ENCODE measurements at places on chromosomes 5 and 9.
A peak's percentile ranks its signal among the peaks of the same experiment; 100 is the strongest.

- DNase-seq, result no peak
Measured at GRCh38 chr9:105168870-105169319, 75.6 kb upstream of the SLC44A1 start.

GRCh38 chr9:98450496-98450895 lies 195.0 kb upstream of the TBC1D2 start:
- DNase-seq, result no peak

- peak; percentile 81 for DNase-seq
Measured at GRCh38 chr5:102341681-102342288, 45.7 kb upstream of the SLCO4C1 start.

DNA sequence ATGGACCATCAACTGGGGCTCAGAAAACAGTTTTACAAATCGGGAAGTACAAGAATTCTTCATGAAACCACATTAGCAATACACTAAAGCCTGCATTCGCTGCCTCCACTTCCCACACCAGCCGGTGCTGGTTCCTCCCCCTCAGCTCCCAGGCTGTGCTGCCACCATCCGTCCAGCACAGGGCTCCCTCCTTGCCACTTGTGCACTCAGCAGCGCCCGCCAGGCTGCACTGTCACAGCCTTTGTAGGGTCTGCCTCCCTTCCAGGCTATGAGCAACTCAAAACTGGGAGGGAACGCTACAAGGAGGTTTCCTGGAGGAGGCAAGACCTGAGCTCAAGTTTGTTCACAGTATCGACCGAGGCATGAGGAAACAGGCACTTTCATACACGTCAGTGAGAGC lies 7.7 kb downstream of the MAPK9 start:
- DNase-seq, result no peak

DNA sequence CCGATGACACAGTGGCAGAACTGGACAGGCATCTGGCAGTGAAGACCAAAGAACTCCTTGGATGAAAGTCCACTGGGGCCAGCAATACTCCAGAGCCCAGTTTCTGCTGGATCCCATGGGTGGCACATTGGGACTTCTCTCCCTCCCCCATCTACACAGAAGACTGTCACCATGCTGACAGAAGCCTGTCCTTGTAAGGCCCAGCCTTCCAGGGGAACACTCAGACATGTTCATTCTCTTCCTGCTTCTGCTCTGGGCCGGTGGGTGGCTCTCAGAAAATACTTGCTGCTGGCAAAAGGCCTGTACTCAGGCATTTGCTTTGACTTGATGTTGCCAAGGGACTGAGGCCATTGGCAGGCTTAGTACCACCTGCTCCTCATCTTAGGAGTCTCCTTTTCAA lies 48.3 kb upstream of the PTGS1 start:
- DNase-seq, result no peak

GRCh38 chr5:6000867-6001266 lies 377.5 kb downstream of the MED10 start:
- DNase-seq, result no peak

- DNase-seq, result no peak
Measured at GRCh38 chr5:90982576-90982975, 400.5 kb downstream of the ARRDC3 start.

DNA sequence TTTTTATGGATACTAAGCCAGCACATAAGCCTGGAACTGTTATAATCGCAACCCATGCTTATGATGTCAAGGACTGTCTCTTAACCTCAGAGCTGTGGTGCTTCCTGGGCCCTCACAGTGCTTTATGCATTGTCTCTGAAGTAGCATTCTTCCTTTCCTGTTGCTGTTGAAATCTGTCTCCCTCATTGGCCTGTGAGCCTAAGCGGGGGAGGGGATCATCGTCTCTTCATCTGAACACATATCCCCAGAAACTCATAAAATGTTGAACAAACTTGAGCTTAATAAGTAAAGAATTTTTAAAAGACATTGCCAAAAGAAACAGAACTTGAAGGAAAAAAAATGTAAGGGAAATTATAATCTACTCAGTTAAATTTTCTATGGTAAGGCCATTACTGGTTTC lies 80.3 kb downstream of the SGCD start:
- no peak for DNase-seq

DNA sequence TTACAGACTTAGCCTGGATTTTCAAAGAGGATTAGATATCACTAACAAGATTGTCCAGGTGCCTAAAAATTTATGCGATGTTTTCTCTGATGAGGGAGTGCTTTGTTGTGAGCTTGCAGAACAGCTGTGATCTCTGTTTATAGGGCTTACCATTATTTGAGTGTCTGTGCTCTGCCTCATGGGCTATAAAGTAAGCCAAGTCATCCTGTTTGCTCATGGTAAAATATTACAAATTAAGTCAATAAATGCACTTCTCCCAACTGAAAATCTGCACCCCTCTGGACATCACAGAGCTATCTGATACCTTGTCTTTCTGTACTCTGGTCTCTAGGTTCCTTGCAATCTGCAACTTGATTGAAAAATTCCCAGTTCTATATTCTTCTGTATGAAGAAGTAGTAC lies 293.4 kb upstream of the ACTBL2 start:
- no peak for DNase-seq

DNA sequence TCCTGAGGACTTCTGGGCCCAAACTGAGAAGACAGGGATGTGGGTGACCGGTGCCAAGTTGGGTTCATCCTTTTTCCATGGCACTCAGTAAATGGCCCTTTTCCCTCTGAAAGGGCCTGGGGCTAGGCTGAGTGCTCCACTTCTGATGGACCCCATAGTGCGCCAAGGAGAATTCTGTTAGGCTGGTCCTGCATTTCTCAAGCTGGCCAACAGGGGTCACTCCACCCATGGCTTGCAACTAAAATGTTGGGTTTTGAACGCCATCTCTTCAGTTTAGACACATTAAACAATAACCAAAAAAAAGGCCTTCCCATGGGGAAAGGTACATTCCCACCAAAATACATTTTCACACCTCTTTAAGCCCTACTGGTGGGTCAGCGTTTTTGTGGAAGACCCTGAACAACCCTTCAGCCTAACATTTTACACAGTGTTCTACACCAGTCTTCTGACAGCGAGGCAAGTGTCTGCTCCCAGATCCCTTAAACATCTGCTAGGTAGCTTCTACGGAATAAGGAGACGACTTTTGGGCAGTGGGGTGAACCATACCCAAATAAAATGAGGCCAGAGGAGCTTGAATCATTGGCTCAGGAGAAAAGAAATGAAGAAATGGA lies 27.3 kb downstream of the CNTFR start:
- DNase-seq, result no peak

- no peak for DNase-seq
Measured at GRCh38 chr9:92737611-92738299, 26.9 kb downstream of the BICD2 start.

DNA sequence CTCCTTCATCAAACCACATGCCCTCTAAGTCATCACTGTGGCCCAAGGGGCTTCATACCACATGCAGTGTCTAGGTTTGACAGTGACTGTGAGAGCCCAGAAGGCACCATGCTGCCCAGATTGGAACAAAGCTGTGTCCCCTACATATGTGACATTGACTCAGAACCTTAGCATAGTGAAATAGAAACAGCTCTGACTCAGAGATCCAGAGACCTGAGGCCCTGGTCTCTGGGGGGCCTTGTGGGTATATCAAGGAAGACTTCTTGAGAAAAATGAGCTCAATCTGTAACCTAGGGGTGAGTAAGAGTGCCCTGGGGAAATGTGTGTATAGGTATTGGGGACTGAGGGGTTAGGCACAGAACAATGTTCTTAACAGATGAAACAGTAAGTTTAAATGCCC lies 7.1 kb upstream of the ENTREP1 start:
- DNase-seq, result no peak

DNA sequence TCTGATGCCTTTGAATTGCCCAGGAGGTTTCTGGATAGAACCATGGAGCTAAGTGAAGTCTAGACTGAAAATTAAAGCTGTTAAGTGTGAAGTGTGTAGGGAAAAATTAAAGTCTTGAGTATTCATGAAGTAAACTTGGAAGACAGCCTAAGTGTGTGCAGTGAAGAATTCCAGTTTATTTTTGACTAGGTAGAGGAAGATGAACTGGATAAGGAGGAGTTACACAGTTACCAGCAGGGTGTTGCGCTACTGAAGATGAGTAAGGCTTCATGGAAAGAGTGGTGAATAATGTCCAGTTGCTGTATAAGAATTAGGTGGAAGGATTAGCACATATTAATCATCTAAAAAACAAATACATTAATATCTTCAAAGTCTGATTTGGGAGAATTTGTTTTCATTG lies 5.7 kb upstream of the CHD1 start:
- no peak for DNase-seq

DNA sequence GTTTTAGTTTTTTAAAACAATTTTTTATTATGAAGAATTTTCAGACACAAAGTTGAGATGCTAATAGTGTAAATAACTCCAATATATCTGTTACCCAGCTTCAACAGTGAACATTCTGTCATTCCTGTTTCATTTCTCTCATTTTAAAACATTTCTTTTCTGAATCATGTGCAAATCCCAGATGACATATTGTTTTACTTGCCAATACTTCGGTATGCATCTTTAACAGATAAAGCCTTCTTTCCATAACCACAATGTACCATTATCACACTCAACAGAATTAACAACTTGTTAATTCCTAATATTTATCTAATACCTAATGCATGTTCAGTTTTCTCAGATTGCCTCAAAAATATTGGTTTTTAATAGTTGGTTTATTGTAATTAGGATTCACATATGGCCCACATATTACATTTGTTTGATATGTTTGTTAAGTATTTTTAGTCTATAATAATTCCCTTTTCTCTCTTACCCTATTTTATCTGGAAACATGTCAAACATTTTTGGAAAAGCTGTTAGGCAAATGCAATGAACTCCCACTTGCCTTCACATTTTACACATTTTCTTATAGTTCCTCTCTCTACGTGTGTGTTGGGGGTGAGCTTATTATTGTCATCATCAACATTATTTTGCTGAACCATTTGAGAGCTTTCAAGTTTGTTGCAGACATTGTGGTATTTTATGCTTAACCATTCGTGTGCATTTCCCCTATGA lies 58.7 kb upstream of the ANKRD55 start:
- DNase-seq, result no peak

DNA sequence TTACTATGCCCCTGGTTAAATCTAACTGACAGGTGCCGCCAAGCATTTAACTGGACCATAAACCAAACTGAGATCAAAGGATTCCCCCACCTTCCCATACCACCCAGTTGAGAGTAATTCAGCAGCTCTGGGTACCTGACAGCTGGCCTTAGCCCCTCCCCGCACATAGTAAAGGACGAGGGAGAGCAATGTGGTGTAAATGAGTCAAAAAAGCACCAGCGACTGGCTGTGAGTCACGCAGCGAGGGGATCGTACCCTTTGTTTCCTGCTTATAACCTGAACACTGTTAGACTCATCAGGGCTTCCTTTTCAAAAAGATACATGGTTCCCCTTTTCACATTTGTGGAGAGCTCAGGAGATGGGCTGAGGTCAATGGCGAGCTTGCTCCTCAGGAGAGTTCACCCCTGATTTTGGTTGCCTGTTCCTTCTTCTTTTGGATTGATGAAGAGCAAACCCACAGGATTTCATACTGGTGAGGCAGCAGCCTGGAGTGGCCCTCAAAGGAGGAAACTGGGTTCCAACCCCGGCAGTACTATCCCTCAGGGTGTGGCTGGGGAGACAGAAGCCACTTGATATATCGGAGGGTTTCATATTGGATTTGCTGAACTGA lies 71.5 kb downstream of the ANKRD33B start:
- DNase-seq, result no peak

- no peak for DNase-seq
Measured at GRCh38 chr9:2568689-2569088, 52.9 kb upstream of the VLDLR start.

DNA sequence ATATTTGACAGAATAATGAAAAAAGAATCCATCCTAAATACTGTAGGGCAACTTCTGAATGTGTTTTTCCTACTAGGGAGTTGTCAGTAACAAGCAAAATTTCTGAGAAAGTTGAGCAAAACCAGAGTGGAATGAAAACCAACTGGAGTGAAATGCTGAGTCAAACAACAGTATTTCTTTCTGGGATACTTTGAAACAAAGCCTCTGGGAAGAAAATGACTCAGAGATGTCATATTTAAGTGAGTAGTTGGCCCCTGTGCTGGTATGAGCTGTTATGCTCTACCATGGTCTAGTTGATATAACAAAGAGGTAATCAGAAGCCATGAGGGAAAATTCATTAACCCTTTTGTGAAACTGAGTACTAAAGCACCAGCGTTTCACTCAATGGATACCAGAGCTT lies 372.1 kb upstream of the C9orf72 start:
- no peak for DNase-seq

- DNase-seq, result no peak
Measured at GRCh38 chr5:501105-501830, 23.0 kb downstream of the SLC9A3 start.

DNA sequence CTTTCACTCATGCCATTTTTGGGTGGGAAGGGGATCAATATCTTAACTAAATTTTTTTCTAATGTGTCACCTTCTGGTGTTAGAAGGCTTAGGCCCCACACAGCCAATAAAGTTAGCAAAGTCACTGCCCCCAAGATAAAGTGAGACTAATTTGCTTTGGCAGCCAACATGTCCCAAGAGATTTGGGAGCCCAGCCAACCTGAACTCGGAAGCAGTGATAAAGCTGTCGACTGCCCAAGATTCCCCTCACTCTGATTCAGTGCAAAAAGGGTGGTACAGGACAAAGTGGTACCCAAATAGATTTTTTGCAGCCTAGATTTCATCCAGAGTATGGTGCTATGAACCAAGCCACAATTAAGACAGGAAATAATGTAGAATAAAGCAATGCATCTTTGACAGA lies 572.5 kb upstream of the ARRDC3 start:
- DNase-seq, result no peak

- no peak for DNase-seq
Measured at GRCh38 chr5:35478856-35479682, 138.6 kb upstream of the SPEF2 start.

DNA sequence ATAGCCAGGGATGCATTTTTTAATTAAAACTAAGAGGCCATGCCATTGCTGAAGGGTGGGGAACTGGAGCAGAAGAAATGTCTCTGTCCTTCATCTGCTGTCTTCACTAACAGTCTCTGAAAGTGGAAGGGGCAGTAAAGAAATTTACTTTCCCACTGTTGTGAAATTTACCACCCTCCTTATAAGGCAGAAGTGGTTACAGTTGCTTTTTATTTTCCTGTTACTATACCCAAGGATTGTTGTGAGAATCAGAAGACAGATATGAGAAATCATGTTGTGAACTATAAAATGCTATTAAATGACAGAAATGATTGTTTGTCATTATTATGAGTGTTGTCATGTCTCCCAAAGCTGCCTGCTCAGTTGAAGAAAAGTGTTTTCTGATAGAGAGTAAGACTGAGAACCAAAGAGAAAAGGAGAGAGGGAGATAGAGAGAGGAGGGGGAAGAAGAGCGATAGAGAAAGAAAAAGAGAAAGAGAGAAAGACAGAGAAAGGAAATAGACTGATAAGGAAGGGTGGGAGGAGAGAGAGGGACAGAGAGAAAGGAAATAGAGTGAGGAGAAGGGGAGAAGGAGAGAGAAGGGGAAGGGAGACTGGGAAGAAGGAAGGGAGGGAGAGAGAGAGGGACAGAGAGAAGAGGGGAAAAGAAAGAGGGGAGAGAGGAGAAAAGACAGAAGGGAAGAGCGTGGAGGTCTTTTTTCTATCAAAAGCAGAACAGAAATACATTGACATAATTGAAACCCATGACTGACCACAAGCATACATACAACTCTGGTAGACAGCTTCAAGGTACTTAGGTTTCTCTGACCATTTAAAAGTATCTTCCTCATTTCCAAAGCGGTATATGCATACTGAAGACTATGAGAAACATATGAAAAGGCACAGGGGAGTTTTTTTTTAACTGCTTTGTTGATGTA lies 22.5 kb downstream of the SEC61B start:
- DNase-seq, result no peak

Data from NCI-H1105 (cell line).